Suppressor macrophage treated with lipopolysaccharide for 4 hours (primary cell): ENCODE measurements at places on chromosomes 1 and 21.

- DNase-seq: no peak
Observed at GRCh38 chr1:7264101-7264500, 478.8 kb downstream of the CAMTA1 start.

- no peak for DNase-seq
Observed at GRCh38 chr1:12548973-12549459, 69.0 kb downstream of the DHRS3 start.

- DNase-seq: no peak
Observed at GRCh38 chr1:220544901-220545303, 17.0 kb downstream of the MARK1 start.

GRCh38 chr1:64087768-64088167, 115.7 kb upstream of the UBE2U start:
- no peak for DNase-seq

- peak; percentile 67 for DNase-seq
Observed at GRCh38 chr1:206734499-206735142, 36.0 kb upstream of the IL19 start.

GRCh38 chr1:180267761-180268555, 37.9 kb downstream of the LHX4 start:
- no peak for DNase-seq

DNA sequence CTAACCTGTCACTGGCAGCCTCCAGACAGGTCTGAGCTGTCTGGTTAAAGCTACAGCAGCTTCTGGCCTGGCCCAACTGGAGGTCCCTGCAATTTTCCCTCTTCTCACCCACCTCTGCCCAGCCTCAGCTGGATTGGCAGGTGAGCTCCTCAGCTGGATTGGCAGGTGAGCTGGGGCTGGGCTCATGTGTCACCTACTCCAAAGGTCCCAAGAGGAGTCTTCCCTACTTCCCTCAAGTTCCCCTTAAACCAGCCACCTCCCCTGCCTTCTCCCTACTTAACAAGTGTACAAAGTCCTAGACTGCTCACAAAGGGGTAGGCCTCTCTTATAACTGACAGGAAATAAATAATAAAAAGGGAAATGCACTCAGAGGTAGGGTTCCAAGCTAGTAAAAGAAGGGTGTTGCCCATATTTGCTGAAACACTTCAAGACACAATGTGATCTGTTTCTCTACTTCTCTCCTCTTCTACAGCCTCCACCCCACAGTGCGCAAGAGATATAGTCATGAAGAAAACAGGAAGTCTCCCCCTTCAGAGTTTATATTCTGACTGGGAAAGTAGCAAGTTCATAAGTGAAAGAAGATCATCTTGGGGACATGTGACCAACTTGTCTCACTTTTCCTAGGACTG, at the start of gene GPA33:
Gene GPA33 (minus strand): TSS at position 64 of the 629 bp plus-strand sequence. CDS start 90 bp downstream, outside the sequence.
- peak; percentile 90 for DNase-seq
